ENCODE measurements at places on chromosomes 1 and 21. TPM values are rescaled to one million over a fixed set of nuclear protein-coding genes. Genes with fewer than 3 reads are reported as not detected.

GRCh38 chr1:981955-982558, at the start of gene PERM1:
Gene PERM1 (minus strand): TSS chr1:982093. CDS start chr1:981029, 1,064 bp downstream.
- DNase-seq, result no peak

FBXO28 gene
- 23.1 TPM for polyA plus RNA-seq

DNA sequence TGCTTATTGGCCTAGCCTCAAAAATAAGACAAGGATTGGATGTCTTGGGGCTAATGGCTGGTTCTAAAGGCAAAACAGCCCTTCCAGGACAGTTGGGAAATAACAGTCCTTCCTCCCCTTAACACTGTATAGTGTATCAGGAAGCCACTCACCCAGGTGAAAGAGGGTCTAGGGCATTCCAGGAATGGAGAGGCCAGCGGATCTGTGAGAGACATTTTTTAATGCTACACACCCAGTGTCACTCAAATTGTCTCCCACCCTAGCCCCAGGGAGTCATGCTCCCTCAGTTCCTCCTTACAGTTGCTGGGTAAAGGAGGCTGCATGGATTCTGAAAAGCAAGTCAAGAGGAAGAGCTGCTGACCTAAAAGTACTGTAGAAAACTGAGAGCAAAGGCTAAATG, 24.1 kb upstream of the EXO1 start:
- DNase-seq, result no peak

GPR89A gene
- polyA plus RNA-seq, result 16.4 TPM

- DNase-seq, result no peak
Measured at GRCh38 chr1:23799570-23800399, 769 bp downstream of the GALE start.

DNA sequence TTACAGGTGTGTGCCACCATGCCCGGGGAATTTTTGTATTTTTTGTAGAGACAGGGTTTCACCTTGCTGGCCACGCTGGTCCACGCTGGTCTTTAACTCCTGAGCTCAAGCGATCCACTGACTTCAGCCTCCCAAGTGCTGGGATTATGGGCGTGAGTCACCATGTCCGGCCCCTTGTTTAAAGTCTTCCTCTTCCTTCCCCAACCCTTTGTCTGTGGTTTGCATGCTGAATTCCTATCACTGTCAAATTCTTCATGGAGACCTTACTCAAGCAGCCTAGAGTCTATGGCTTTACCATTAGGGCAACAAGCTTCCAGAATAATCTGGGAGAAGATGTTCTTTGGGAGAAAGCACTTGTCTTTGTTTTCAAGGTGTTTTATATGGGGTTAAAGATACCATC, 34.7 kb downstream of the B3GALT5 start:
- DNase-seq, result no peak

- no peak for DNase-seq
Measured at GRCh38 chr1:38403667-38404066, 357.1 kb upstream of the POU3F1 start.

DNA sequence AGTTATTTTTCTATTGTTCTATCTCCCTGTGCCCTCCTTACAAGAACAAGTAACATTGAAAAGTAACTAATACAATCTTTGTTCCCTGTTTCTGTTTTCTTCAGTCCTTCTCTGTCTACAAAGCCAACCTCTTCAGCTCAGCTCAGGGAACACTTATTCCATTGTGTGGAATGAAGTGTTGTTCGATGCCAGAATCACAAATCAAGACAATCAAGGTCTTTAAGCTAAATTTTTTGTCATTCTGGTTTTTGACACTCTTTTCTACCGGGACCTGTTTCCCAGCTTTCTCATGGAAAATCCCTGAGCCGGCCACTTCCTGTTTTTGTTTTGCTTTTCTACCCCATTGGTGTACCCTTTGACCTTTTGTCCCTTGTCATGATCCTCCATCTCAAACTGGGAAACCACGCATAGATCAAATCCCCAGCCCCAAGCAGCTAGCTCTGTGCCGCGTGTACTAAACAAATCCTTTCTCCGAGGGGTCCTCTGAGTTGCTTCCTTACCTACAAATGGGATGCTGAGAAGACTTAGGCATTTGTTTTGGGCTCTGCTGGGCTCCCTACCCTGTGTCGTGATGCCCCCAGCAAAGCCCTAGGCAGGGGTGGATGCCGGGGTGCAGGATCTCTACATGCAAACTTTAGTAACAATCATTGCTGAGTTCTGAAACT, 141.8 kb downstream of the TOMM20 start:
- no peak for DNase-seq

GRCh38 chr1:22297999-22298398, 153.7 kb upstream of the ZBTB40 start:
- no peak for DNase-seq

AADACL3 gene
- polyA plus RNA-seq, result not detected

DNA sequence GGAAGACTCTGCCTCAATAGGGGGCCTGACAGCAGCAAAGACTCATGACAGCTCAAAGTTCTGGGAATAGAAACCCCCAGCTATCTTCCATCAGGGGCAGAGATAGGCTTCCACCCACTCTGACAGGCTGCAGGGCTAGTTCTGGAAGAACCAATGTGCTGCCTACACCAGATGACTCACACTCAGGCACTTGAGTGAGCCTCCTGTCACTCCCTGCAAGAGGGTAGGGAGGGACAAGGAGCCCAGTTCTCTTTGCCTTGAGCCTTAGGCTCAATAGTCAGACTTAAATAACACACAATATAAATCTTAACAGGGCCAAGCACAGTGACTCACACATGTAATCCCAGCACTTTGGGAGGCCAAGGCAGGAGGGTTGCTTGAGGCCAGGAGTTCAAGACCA, 386.4 kb downstream of the HHAT start:
- no peak for DNase-seq

CSF1 gene
- polyA plus RNA-seq, result 0.23 TPM

DNA sequence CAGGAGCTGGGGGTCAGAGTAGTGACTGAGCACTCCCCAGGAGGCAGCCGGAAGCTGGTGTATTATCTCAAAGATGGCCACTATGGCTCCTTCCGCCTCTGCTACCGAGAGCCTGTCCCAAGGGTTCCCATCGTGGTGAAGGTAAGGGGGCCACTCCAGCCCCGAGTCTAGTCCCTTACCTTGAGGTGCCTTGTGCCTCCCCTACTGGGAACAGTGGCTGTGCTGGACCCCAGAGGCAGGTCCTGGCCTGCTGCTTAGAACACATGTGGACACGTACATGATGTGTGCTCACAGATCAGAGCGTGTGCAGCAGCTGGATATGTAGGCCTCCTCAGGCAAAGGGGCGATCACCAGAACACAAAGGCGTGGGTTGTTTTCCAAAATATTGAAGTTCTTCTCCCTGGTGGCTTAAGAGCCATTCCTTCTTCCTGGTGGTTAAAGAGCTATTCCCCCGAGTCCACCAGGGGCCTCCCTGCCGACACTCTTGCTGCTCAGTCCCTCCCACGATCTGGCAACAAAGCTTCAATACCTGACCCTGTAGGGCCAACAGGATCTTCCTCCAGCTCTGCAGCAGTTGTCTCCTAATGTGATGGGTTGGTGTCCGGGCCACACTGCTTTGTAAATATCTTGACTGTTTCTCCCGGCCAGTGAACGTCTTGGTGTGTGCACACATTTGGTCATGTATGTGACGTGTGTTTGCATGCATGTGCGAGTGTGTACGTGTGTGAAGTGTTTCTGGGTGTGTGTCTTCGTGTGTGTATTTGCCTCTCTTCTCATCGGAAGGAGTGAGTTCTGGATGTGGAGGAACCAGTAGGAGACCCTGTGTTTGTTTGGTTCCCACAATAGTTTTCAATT, 68.4 kb upstream of the TINAGL1 start:
- no peak for DNase-seq

GRCh38 chr1:7646981-7647901, 123.9 kb upstream of the VAMP3 start:
- peak; percentile 17 for DNase-seq

RIPPLY3 gene
- polyA plus RNA-seq, result not detected

PADI4 gene
- 2.4 TPM for polyA plus RNA-seq
